ENCODE measurements at places on chromosomes 12 and 14. TPM values are rescaled to one million over a fixed set of nuclear protein-coding genes. Genes with fewer than 3 reads are reported as not detected.

CCDC38 gene
- polyA plus RNA-seq = 0.07 TPM

SELPLG gene
- polyA plus RNA-seq = 28.0 TPM

LTBR gene
- 33.3 TPM for polyA plus RNA-seq

C2CD5 gene
- polyA plus RNA-seq = 45.7 TPM

RNF212B gene
- polyA plus RNA-seq = 0.07 TPM

ASCL1 gene
- 15.3 TPM for polyA plus RNA-seq

RNASE3 gene
- polyA plus RNA-seq = 1.2 TPM

FRMD6 gene
- polyA plus RNA-seq = 10.2 TPM

ARF6 gene
- polyA plus RNA-seq = 72.0 TPM

ZCRB1 gene
- polyA plus RNA-seq = 55.2 TPM

LPAR5 gene
- polyA plus RNA-seq = 3.2 TPM

OR6C74 gene
- not detected for polyA plus RNA-seq

EFS gene
- polyA plus RNA-seq = 5.2 TPM

IL31 gene
- 0.14 TPM for polyA plus RNA-seq

SLC38A2 gene
- 137 TPM for polyA plus RNA-seq

ACACB gene
- 9.5 TPM for polyA plus RNA-seq

Measured in thymus (tissue), 14 donors.